ENCODE measurements at places on chromosomes 4 and X. TPM values are rescaled to one million over a fixed set of nuclear protein-coding genes. Genes with fewer than 3 reads are reported as not detected.

The RPA4 gene
- total RNA-seq = not detected

The ATG4A gene
- total RNA-seq = 11.7 TPM

The FAAH2 gene
- 1.8 TPM for total RNA-seq

The TCEAL7 gene
- total RNA-seq = 67.2 TPM

The MND1 gene
- 2.0 TPM for total RNA-seq

The DMP1 gene
- total RNA-seq = 3.0 TPM

The TMEM131L gene
- total RNA-seq = 60.2 TPM

The GUCY1A1 gene
- not detected for total RNA-seq

The EXOC1L gene
- total RNA-seq = 0.83 TPM

The PCYT1B gene
- total RNA-seq = 19.5 TPM

The TRO gene
- 236 TPM for total RNA-seq

The GLRB gene
- total RNA-seq = 2.0 TPM

The FRAS1 gene
- 18.7 TPM for total RNA-seq

The KIAA1210 gene
- total RNA-seq = 0.98 TPM

The TMEM150C gene
- total RNA-seq = 5.1 TPM

The GRIA3 gene
- 9.7 TPM for total RNA-seq

The LINC00632 gene
- total RNA-seq = 89.8 TPM

All from glutamatergic neuron (in vitro differentiated cells).